Daoy (cell line): ENCODE measurements at places on chromosomes 7 and 10.

DNA sequence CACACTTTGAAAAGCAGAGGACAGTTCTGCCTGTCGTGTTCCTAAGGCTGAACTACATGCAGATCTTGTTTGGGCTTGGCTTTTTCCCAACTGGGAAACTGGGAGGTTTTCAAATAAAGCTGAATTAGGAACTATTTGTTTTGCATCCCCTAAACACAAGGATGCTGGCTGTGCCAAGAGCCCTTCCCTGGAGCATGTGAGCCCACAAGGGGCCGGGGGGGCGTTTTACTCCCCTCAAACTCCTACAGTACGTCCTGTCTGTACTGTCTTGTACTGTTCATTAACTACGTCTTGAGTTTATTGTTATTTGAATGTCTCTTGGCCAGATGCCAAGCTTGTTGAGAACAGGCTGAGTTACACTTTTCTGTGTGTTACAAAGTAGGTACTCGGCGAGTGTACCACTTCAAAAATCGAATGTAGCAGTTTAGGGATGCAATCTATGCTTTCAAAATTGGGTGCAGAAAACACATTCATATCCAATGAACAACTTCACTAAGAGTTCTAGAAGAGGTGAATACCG lies 94.9 kb downstream of the GFRA1 start:
- no peak for DNase-seq

GRCh38 chr10:78432583-78432982 lies 398.9 kb downstream of the RPS24 start:
- DNase-seq: peak; percentile 38

- DNase-seq: no peak
These were observed 124.1 kb downstream of the LMBR1 start for GRCh38 chr7:156768698-156769472.

GRCh38 chr10:12922117-12922900 lies 79.2 kb downstream of the CCDC3 start:
- no peak for DNase-seq

- DNase-seq: no peak
These were observed 26.6 kb downstream of the VWC2 start for GRCh38 chr7:49800031-49800430.

DNA sequence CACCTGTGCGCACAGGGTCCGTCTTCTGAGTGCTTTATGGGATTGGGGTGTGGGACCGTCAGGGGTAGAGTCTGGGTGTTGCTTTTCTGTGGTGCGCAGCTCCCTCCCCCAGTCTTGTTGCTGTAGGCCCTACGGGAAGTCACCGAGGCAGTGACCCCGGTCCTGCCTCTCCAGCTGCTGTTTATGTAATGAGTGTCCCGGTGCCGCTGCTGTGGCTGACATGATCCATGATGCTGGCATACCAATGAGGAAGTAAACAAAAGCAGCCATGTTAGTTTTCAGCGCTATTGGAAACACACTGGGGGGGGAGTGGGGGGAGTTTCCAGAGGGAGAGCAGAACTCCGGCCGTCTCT lies 1.1 kb downstream of the TRIM8 start:
- DNase-seq: peak; percentile 61

- DNase-seq: no peak
These were observed 33.9 kb downstream of the CHN2 start for GRCh38 chr7:29228289-29229011.

DNA sequence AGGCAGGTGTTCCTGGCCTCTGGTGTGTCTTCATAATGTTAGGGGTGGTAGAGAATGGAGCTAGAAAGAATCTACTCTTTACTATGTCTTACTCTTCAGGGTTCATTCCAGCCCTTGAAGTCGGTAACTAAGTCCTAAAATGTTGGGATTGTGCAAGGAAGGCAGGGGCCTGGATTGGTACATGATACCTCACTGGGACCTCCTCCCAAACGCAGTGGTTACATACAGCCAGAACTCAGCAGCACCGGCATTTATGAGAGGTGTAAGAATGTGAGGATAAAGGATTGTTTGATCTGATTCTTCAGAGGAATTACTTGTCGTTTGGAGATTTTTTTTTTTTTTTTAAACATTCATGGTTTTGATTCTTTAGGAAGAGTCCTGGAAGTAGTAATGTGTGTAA lies 6.9 kb downstream of the COMTD1 start:
- no peak for DNase-seq

DNA sequence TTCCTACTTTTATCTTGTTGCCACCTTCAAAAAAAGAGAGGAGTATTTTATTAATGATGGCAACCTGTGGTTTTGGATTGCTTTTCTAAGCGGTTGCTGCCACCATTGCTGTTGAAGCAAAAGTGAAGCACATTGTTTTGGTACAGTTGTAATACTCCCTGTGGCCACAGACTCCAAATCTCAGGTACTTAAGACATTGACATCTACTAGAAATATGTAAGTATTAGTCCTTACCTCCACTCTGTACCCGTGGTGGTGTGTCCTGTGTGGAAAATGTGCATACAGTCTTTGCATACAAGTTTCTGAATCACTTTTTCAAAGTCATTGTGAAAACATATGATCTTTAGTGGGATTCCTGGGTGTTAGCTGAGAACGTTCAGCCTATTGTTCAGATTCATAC lies 85.7 kb downstream of the ANLN start:
- no peak for DNase-seq

DNA sequence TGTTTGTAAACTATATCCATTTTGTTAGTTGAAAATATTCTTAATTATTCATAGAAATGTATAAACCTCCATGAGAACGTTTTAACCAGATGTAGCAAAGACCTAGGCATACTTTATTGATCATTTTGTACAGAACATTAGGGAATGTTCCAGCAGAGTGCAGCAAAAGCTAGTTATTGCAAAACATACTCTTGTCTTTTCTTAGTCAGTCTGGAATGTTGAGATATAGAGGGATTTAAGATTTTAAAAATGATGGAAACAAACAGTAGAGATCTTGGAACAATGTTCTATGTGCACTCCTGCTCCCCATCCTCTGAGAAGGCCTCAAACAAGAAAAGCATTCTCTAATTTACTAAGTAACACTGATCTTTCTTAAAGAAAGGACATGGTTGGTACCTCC lies 292.1 kb downstream of the BBS9 start:
- DNase-seq: no peak

- no peak for DNase-seq
These were observed 49.9 kb upstream of the CAMK2B start for GRCh38 chr7:44375236-44375699.

- DNase-seq: no peak
These were observed 25.4 kb upstream of the CRHR2 start for GRCh38 chr7:30707391-30708357.

DNA sequence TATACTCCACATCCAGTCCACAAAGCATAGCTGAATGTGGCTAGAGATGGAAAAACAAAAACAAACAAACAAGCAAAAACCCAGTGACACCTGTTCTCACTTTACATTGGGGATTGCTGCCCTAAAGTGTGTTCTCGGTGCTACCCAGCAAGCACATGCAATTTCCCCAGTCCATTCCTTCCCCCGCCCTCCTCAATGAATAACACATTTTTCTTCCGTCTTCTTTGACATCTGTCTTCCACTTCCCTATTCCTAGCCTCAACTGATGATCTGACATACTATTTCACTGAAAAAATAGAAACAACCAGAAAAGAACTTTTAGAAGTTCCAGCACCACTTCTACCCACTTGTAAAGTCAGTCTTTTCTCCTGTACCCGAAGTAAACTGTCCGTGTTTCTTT lies 147.1 kb downstream of the MALRD1 start:
- DNase-seq: no peak

- DNase-seq: no peak
These were observed 72.4 kb downstream of the AUTS2 start for GRCh38 chr7:69670701-69671100.

GRCh38 chr10:84329986-84330651 lies 1.7 kb downstream of the CCSER2 start:
- no peak for DNase-seq

DNA sequence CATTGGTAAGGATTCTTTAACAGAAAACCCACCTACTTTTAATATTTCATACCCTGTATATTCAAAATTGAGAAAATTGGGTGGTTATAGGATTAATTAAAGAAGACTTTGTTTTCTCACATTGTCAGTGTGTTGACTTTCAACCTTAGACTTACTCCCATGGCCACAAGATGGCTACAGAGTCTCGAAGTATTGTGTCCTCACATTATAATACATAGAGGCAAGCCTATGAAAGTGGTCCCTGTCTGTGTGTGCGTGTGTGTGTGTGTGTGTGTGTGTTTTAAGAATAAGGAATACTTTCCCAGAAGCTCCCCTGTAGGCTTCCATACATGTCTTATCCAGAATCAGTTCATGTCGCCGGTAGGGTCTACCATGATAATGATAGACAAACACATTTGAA lies 180.0 kb downstream of the PHF14 start:
- DNase-seq: no peak

GRCh38 chr7:70384891-70385290 lies 747.1 kb upstream of the GALNT17 start:
- peak; percentile 46 for DNase-seq

DNA sequence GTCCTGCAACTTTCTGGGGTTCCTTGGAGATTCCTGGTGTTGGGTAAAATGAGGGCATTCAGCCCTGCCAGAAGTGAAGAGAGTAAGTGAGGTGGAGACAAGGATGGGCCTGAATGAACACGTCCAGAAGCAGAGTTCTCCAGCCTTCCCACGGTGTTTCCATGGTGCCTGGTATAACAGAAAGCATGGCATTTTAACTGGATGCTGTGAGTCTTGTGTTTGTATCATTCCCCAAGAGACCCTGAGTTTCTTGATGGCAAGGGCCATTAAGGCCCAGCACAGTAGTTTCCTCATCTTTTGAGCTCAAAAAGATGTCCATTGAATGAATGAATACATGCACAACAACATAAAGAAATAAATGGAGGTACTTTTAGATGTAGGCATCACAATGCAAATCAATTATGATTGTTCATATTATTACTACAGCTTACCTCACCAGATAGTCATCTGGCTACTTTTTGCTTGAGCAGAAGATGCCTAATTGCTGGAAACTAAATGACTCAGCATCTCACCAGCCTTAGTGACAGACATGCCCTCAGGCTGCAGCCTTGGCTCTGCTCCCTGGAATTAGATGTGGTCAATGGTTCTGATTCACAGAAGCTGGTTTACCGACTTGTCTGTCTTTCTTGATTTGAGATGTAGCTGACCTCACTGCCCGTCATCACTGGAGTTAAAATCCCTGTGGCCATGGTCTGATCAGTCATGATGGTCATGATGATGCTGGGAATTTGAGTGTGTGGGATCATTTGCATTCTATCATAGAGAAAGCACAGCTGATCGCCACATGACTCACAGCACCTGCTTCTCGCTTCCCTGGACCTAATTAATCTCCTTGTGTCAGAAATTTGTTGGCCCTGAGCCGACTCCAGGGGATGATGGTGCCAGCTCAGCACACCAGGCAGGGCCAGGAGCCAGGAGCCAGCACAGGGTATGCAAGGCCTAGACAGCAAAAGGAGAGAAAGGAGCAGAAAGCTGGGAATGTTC lies 83.9 kb downstream of the CXCL12 start:
- DNase-seq: peak; percentile 97

- DNase-seq: peak; percentile 96
These were observed 137.3 kb downstream of the TCF7L2 start for GRCh38 chr10:113087165-113088029.

GRCh38 chr10:84589526-84590205 lies 261.3 kb downstream of the CCSER2 start:
- no peak for DNase-seq

DNA sequence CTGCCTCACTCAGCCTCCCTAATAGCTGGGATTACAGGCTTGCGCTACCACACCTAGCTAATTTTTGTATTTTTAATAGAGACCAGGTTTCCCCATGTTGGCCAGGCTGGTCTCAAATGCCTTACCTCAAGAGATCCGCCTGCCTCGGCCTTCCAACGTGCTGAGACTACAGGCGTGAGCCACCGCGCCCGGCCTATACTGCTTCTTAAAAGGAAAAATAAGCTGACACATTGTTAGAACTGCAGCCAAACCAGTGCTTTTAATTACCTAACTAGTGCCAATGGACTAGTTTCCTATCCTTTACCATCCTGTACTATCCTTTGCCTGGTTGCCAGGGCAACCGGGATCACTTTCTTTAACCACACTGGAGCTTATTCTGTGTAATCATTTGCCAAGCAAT lies 108.0 kb downstream of the LRRTM3 start:
- no peak for DNase-seq

- peak; percentile 31 for DNase-seq
These were observed 7.6 kb downstream of the ARL5B start for GRCh38 chr10:18666810-18667209.

DNA sequence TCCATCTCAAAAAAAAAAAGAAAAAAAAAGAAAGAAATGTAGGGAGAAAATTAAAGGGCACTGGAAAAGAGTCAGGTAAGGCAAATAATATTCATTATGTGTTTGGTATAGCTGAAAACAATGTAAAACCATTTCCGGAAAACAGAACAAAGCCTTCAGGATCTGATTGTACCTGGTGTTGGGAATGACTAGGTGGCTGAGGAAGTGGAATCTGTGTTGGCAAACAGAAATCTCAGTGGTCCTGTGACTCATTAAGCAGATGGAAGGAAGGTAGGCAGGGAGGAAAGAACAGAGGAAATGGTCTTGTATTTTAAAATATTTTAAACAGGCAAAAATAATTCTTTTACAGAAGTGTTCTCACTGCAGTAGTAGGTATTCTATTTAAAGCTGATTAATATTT lies 55.7 kb upstream of the GATA3 start:
- no peak for DNase-seq

- no peak for DNase-seq
These were observed 37.5 kb upstream of the PLEKHA1 start for GRCh38 chr10:122336961-122337360.

- no peak for DNase-seq
These were observed 7.3 kb downstream of the ELMO1 start for GRCh38 chr7:37441386-37441760.

- no peak for DNase-seq
These were observed 53.8 kb downstream of the CAMK1D start for GRCh38 chr10:12403119-12403518.

DNA sequence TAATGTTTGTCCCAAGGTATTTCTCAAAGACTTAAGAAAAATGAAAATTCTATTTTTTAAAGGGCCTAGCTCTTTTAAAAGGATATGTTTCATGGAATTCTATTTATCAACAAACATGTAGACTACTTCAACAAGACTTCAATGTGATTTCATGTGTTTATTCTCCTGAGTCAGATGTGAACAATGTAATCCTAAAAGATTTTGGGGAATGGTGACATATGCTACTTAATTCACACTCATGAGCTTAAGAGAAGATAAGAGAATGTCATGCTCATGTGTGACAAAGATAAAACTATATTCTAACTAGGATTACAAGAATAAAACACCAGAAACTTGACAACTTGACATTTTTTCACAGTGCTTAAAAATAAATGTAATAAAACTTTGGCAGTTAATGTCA lies 127.5 kb downstream of the TES start:
- DNase-seq: no peak

DNA sequence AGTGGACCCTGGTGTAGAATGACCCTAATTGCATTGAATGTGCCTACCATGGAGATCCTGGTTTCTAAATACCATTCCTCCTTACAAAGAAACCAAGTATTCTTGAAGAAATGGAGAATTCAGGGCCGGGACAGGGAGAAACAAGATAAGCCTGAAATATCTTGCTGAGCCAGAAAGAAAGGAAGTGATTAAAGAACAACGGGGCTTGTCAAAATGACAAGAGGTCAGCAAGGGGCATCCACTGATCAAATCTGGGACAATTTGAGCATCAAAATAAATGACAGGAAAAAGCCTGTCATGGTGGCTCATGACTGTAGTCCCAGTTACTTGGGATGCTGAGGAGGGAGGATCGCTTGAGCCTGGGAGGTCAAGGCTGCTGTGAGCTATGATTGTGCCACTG lies 8.1 kb downstream of the ABHD11 start:
- no peak for DNase-seq

- peak; percentile 87 for DNase-seq
These were observed 2.9 kb upstream of the IGFBP1 start for GRCh38 chr7:45885264-45885882.

- DNase-seq: peak; percentile 85
These were observed 10.0 kb upstream of the LRRC4 start for GRCh38 chr7:128041203-128041602.
